ENCODE measurements at places on chromosomes 3 and 15. TPM values are rescaled to one million over a fixed set of nuclear protein-coding genes. Genes with fewer than 3 reads are reported as not detected.

GRCh38 chr15:73273181-73274002, 95.4 kb downstream of the HCN4 start:
- no peak overlapping the region for H3K27ac ChIP-seq
- no peaks in the 10 kb centered on the region for H3K36me3 ChIP-seq
- H3K4me1 ChIP-seq, result peaks cover 6% of the 10 kb centered on the region
- DNase-seq, result peak; percentile 19
- H3K27me3 ChIP-seq, result no peaks in the 10 kb centered on the region

- peaks cover 2% of the 10 kb centered on the region for H3K36me3 ChIP-seq
- H3K27ac ChIP-seq, result no peak within 1 kb of the TSS
- DNase-seq, result no peak
- peak within 1 kb of the TSS; percentile 26 for H3K4me3 ChIP-seq
Measured at GRCh38 chr15:65067645-65068402, at the start of gene RASL12. Gene RASL12 (minus strand): TSS chr15:65067991. CDS start chr15:65067835, 156 bp downstream.

GPR27 gene
- 0.70 TPM for total RNA-seq

- peaks cover 68% of the 10 kb centered on the region for H3K4me1 ChIP-seq
- DNase-seq, result no peak
- H3K36me3 ChIP-seq, result peaks cover 34% of the 10 kb centered on the region
- H3K4me3 ChIP-seq, result peak overlapping the region; percentile 93
Measured at GRCh38 chr3:101828276-101828675, 21.0 kb upstream of the NFKBIZ start.

- peaks cover 2% of the 10 kb centered on the region for H3K27me3 ChIP-seq
- no peaks in the 10 kb centered on the region for H3K4me1 ChIP-seq
- DNase-seq, result no peak
- no peak overlapping the region for H3K4me3 ChIP-seq
- no peaks in the 10 kb centered on the region for H3K36me3 ChIP-seq
Measured at GRCh38 chr3:72335458-72336095, 512.7 kb downstream of the SHQ1 start.

STAB1 gene
- total RNA-seq, result 0.16 TPM

- no peak for DNase-seq
- H3K4me1 ChIP-seq, result peaks cover 53% of the 10 kb centered on the region
- peak overlapping the region; percentile 84 for H3K4me3 ChIP-seq
Measured at GRCh38 chr3:133572158-133573053, 1.1 kb upstream of the CDV3 start.

GABRB3 gene
- total RNA-seq, result not detected

CNOT10 gene
- 71.3 TPM for total RNA-seq

DNA sequence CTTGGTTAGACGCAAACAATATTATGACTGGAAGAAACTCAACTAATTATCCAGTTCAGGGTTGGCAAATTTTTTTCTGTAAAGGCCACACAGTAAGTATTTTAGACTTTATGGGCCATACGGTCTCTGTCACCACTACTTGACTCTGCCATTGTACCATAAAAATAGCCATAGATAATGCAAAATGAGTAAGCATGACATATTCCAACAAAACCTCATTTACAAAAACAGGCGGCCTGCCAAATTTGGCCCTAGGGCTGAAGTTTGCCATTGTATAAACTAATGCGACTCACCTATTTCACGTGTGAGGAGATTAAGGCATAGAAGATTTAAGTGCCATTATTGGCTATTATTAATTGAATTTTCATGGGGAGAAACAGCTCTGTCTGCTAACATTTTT, 116.8 kb upstream of the CNTN6 start:
- H3K27me3 ChIP-seq, result no peaks in the 10 kb centered on the region
- no peak for DNase-seq
- H3K27ac ChIP-seq, result no peak overlapping the region
- no peaks in the 10 kb centered on the region for H3K36me3 ChIP-seq
- no peak overlapping the region for H3K4me3 ChIP-seq

DAZL gene
- 0.10 TPM for total RNA-seq

GRCh38 chr3:50154840-50155490, at the start of gene SEMA3F:
Gene SEMA3F (plus strand): TSS chr3:50155324. CDS start chr3:50159623, 4,299 bp downstream.
- DNase-seq, result peak; percentile 69
- no peaks in the 10 kb centered on the region for H3K4me1 ChIP-seq
- H3K36me3 ChIP-seq, result no peaks in the 10 kb centered on the region
- no peak within 1 kb of the TSS for H3K27ac ChIP-seq

EPHA3 gene
- not detected for total RNA-seq

BUB1B gene
- 71.0 TPM for total RNA-seq

- H3K4me3 ChIP-seq, result no peak overlapping the region
- no peak overlapping the region for H3K27ac ChIP-seq
- no peaks in the 10 kb centered on the region for H3K4me1 ChIP-seq
- no peak for DNase-seq
- H3K27me3 ChIP-seq, result peaks cover 2% of the 10 kb centered on the region
- peaks cover 9% of the 10 kb centered on the region for H3K36me3 ChIP-seq
Measured at GRCh38 chr3:17800232-17800631, 57.8 kb upstream of the TBC1D5 start.

DNA sequence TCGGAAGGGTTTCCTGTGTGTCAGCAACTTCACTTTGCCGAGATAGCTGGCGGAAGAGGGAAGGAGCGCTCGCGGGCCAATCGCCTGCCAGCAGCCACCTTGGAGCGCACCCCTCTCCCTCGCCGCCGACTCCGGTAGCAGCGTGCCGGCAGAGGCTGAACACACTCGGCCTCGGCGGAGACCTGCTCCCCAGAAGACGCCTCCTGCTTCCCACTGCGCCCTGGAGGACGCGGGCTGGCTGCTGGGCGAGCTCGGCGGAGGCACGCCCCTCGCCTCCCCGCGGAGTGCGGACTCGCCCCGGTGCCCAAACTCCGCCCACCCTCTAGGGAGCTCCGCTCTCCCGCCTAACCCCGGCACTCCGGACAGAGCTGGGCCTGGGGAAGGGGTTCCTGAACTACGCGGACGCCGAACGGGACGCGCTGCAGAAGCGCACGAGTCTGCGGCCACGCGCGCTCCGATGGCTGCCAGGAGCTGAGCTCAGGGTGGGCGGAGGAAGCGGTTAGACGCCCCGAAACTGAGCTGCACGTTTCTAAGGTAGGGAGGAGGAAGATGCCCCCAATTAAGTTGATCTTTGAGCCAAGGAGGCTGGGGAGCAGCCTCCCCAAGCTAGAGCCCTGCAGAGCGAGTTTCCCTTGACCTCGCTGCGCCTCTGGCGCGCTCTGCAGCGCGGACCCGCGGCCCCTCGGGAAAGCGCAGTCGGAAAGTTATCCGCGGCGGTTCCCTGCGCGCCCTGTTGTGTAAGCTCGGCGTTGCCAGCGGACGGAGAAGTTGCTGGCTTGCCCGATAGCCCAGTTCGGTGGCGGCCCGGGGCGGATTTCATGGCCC, at the start of gene P2RY1:
TSS of gene P2RY1 (plus strand) at position 356 of the 825 bp plus-strand sequence. CDS start 652 bp downstream, outside the sequence.
- peaks cover 47% of the 10 kb centered on the region for H3K27me3 ChIP-seq
- peaks cover 15% of the 10 kb centered on the region for H3K4me1 ChIP-seq
- DNase-seq, result peak; percentile 7
- peak within 1 kb of the TSS; percentile 63 for H3K27ac ChIP-seq
- peak within 1 kb of the TSS; percentile 84 for H3K4me3 ChIP-seq

ZNF385D gene
- not detected for total RNA-seq

DNA sequence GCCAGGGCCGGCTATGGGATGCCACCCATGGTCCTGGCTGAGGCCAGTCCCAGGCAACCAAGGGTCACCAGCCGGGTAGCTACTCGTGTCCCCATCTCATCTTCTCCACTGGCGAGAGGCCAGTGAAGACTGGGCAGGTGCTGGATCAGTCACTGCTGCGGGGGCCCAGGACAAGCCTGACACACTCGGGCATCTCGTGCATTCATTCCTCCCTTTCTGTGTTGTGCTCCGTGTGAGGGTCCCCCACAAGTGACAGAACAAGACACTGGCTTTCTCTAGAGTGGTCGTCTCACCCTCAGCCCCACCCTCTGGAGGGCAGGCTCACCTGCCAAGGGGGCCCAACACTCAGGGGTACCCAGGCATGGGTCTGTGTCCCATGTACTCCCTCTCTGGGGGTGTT, 48.4 kb downstream of the ROPN1B start:
- no peaks in the 10 kb centered on the region for H3K27me3 ChIP-seq
- no peak for DNase-seq
- no peak overlapping the region for H3K27ac ChIP-seq
- no peaks in the 10 kb centered on the region for H3K4me1 ChIP-seq
- H3K36me3 ChIP-seq, result no peaks in the 10 kb centered on the region

GRCh38 chr3:117117188-117117936, 407.8 kb downstream of the TUSC7 start:
- H3K27ac ChIP-seq, result no peak overlapping the region
- no peak for DNase-seq
- no peak overlapping the region for H3K4me3 ChIP-seq

DNA sequence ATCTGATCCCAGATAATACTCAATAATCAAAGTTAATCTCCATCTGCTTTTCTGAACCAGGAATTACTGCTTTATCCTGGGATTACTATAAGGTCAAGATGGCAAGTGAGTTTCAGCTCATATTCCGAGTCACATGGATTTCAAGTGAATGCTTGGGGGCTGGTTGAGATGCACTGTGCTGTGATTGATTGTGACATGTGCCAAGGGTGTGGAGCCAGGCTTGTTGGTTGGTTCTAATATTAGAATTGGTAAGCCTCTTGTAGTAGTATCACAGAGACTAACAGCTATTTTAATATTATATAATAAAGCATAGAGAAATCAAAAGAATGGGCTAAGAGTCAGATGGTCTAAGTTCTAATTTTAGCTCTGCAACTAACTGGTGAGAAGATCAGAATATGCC, 74.2 kb upstream of the ICE2 start:
- no peak overlapping the region for H3K4me3 ChIP-seq
- H3K27me3 ChIP-seq, result no peaks in the 10 kb centered on the region
- H3K36me3 ChIP-seq, result peaks cover 38% of the 10 kb centered on the region
- DNase-seq, result no peak

DNA sequence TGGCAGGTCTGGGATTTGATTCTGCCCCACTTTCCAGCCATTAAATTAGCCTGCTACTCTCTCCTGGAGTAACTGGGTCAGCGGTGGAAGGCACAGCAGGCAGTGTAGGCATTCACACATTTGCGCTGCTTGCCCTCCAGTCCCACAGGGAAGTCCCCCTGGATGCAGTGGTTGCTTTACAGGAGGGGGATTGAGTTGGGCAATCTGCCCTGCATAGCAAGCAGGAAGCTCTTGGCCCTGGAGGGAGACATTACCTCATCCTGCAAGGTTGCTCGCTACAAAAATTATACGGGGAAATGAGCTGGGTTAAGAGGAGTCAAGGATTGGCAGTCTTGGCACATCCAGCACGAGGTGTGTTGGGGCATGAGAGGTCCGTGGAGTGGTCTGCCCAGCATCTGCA, 14.8 kb downstream of the MCM2 start:
- no peak overlapping the region for H3K4me3 ChIP-seq
- no peak overlapping the region for H3K27ac ChIP-seq
- no peak for DNase-seq
- peaks cover 65% of the 10 kb centered on the region for H3K36me3 ChIP-seq

DNA sequence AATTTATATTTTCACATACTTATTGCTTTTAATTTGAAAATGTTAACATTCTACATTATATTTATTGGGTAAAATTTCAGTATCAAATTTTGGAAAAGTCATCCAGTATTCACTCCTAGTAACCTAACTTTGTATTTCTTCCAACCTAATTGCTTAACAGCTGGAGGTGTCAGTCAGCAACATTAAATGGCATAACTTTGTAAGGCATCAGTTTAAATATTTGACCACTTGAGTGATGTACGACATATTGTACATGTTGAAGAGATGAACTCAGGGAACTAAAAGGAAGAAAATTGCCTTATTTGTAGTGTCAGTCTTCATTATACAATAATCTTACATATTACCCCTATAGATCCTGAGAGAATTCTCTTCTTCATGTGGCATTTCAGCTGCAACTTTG, 326.8 kb downstream of the NAALADL2 start:
- no peak for DNase-seq
- H3K36me3 ChIP-seq, result no peaks in the 10 kb centered on the region
- H3K27me3 ChIP-seq, result no peaks in the 10 kb centered on the region
- no peaks in the 10 kb centered on the region for H3K4me1 ChIP-seq
- H3K4me3 ChIP-seq, result no peak overlapping the region
- no peak overlapping the region for H3K27ac ChIP-seq

OR5K3 gene
- not detected for total RNA-seq

DNA sequence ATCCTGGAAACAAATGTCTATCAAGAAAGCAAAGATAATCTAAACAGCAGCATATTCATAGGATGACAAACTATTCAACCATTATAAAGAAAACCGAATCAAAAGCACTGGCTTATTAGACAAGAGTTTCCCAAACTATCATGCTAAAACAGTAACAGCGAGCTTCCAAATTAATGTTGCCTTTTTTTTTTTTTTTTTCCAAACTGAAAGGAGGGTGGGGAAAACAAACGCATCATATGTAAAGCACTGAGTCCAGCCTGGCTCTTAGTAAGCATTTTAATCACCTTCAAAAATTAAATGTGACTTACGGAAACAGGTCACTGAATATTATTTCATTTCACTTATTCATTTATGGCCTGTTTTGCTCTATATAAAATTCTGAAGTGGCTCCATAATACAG, 2.3 kb downstream of the TJP1 start:
- H3K27me3 ChIP-seq, result peaks cover 57% of the 10 kb centered on the region
- H3K27ac ChIP-seq, result no peak overlapping the region
- H3K4me1 ChIP-seq, result peaks cover 9% of the 10 kb centered on the region
- no peak for DNase-seq

FAM81A gene
- total RNA-seq, result 0.60 TPM

DNA sequence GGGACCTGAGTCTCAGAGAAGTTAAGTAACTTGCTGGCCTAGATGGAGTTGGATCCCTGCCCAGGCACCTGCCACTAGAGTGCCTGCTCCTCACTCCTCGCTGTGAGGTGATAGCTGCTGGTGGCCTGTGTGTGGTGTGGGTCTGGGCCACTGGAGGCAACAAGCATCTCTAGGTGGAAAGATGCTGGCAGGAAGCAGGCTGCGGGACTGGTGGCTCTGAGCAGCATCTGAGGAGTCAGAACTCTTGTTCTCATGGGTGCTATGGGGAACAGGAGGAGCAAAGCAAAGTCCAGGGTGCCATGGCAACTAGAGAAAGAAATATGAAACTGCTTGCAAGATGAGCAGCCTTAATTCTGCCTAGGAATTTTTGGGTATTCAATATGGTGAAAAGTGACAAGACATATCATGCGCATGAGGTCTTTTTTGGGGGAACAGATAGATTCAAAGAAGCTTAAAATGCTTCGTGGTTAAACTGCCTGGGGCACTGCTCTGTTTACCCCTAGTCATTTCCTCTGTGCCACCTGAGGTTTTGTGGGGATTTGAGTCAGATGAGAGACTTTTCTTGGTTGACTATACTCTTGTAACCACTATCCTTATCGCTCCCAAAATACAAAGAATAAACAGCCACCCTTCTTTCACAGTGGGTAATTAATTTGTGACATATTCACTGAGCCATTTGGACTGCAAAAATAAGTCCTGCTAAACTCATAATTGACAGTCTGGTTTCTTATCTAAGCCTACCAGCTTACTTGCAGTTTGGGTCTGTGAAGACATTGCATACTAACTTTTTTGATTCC, 50.3 kb downstream of the MED12L start:
- H3K4me1 ChIP-seq, result peaks cover 26% of the 10 kb centered on the region
- peaks cover 2% of the 10 kb centered on the region for H3K36me3 ChIP-seq
- peaks cover 6% of the 10 kb centered on the region for H3K27me3 ChIP-seq
- DNase-seq, result peak; percentile 20
- peak overlapping the region; percentile 72 for H3K27ac ChIP-seq

Measured in activated T-helper 1 cell treated with anti-CD3 and anti-CD28 coated beads, Interleukin-12 subunit alpha, Interleukin-12 subunit beta, Interleukin-2, Interleukin-4 antibody, amounts not matched to agents 30 ng/mL and 10 ng/mL and 1 ng/mL, durations not matched to agents 14 hours and 24 hours and 36 hours (primary cell).